Activated CD4-positive, alpha-beta T cell treated with anti-CD3 and anti-CD28 coated beads, Interleukin-2, Interleukin-6, amounts not matched to agents 100 ng/mL and 50 ng/mL, durations not matched to agents 16 hours and 8 hours (primary cell): ENCODE measurements at places on chromosomes 2 and 18.

DNA sequence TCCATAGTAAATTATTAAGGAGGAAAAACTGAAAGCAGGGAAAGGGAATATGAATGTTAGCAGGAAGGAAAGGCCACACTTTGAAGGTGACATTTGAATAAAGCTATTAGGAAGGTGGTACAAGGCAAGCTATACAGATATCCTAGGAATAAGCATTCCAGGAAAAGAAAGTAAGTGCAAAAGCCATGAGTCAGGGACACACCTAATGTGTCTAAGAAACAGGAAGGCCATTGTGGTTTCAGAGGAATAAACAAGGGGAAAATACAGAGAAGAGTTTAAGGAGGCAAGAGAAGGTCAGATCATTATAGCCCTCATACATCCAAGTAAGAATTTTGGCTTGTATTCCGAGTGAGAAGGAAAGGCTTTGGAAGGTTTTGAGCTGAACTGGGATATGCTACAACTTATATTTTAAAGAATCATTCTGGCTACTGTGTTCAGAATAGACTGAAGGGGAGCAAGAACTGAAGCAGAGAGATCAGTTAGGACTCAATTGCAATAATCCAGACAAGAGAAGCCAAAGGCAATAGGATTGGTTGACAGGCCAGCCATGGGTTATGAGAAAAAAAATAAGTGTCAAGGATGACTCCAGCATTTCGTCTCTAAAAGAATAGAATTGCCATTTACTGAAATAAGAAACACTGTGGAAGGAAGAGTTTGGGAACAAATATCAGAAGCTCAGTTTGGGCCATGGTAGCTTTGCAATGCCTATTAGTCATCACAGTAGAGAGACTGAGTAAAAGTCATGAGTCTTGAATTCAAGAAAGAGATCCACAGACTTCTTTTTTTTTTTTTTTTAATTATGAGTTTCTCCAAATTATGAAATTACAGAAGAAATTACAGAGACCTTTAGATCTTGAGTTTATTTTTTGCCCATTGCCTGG is 11.3 kb downstream of the RAD51AP2 start:
- no peak for DNase-seq

GRCh38 chr2:135532581-135532980 is 1.3 kb downstream of the R3HDM1 start:
- DNase-seq: no peak

DNA sequence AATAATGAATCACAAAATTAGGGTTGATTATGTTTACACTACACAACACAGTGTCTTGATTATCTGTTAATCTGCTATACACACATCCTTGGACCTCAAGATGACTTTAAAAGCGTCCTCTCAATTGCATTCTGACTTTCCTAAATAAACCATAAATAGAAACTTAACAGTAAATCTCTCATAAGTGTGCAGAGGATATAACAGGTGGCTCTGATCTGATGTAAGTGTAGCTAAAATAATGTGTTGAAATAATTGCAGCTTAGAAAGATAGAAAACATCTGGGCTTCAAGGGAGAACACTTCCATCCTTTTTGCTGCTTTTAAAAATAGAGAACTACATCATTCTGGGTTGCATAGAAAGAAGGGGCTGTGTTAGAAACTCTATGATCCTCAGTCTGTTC is 78.4 kb upstream of the EFEMP1 start:
- DNase-seq: no peak

DNA sequence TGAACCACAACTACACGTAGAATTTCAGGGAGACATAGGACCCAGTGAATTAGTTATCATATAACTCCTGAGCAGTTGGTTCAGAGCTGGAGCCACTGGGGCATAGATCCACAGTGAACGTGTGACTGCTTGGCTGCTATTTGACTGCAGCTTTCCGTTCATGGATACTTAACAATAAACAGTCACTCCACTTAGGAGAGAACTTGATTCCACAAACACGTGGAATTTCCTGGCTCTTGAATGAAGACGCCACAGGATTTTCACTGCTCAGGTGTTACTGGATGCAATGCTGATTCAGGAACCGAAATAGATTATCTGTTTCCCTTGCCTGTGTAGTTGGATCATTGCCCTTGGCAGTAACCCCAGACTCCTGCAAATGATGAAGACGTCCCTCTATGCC is 679.1 kb upstream of the ZEB2 start:
- DNase-seq: no peak

DNA sequence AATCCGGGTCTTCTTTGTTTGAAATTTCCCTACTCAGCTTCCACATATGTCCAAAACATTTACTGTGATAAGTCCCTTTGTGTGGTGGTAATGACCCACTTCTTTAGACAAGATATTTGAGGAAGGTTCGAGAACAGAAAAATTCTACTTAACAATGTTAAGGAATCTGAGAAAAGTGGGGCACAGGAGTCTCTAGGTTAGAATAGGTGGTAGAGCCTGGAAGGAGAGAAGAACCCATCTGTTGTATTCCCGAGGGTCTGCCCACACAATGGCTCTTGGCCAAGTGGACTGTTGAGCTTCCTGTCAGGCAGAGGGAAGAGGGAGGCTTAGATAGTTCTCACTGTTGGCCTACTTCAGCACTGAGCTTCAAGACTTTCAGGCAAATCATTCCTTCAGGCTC is 4.3 kb downstream of the IGFBP2 start:
- DNase-seq: no peak

DNA sequence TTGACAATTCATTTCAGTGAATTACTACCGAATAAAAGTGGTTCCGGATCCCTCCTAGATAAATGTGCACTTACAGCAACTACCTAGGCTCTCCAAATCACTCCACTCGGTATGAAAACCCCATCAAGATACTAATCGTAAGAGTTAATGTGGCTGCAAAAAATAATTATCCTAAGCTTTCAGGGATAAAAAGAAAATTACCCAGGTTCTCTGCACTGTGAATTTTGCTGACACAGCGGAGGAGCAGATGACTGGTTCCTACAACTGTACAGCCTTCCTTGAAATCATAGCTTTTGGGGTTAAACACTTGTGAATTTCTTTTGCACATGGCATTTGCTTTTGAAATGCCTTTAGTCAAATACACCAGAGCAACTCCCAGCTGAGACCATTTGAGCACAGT is 104.7 kb downstream of the CD226 start:
- DNase-seq: no peak

DNA sequence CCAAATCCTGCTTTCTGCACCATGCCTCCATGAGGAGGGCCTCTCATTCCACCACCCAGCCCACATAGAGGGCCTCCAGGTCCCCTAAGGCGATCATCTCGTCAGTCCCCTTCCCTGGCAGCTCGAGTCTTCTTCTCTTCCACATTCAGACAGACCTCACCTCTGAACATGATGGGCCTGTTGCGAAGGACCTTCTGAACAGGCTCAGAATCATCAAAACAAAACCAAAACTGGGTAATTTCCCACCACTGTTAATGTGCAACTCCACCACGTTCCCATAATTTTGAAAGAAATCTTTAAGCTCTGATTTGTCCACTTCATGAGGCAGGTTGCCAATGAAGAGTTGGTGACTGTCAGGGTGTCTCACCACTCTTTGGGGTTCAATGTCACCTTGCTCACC is 20.4 kb downstream of the ZRANB3 start:
- no peak for DNase-seq

- DNase-seq: no peak
These were observed 527.5 kb downstream of the GALR1 start for GRCh38 chr18:77777163-77777562.

DNA sequence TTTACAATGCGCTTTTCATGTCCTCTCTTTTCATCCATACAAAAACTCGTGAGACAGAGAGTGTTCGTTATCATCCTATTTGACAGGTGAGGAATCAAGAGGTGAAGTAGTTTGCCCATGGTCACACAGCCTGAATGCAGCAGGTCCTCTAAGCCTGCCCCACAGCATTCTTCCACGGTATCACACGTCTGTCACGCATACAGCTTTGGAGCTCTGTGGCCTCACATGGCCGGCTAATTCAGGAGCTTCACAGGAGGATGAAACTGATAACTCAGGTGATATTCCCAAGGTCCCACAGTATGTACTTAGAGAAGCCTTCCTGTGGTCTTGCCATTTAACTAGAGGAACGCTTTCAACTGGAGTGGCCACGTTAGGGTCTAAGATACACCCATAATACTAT is 59.0 kb downstream of the MYO5B start:
- no peak for DNase-seq

GRCh38 chr2:150587547-150588505 is 100.4 kb upstream of the RND3 start:
- DNase-seq: no peak

- no peak for DNase-seq
These were observed 58.3 kb downstream of the ETAA1 start for GRCh38 chr2:67455219-67456142.
